ENCODE measurements at places on chromosomes 1 and 21.
A peak's percentile ranks its signal among the peaks of the same experiment; 100 is the strongest.

DNA sequence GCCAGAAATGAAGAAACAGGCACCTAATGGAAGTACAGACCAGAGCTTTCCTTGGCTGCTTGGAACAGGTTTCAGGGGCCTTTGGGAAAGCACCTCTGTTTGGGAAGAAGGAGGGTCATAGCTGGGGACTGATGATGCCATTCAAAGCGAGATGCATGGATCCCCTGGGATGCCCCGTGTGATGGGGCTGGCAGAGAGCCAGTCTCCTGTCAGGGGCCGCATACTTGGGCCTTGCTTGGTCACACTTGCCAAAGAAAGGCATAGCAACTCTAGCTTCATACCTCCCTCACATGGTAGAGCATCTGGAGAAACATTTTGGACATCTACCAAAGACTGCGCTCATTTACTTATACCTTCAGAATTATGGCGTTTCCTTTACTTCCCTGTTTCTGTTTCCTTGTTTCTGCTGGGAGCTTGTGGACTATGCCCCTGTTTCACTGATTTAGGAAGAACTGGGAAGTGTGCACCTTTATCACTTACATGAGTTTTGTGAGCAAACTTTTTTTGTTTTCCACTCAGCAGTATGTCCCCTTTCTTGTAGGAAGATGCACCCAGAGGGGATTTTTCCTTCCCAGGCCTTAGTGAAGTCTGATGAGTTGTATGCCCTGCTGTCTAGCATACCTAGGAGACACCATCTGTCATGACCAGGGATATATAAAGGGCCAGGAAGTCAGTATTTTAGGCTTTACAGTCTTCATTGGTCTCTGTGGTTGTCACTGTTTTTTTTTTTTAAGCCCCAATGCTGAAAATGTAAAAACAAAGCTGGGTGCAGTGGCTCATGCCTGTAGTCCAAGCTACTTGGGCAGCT, 19.8 kb upstream of the ST3GAL3 start:
- DNase-seq: no peak

GRCh38 chr1:248622570-248623001, 12.3 kb downstream of the OR2T11 start:
- no peak for DNase-seq

DNA sequence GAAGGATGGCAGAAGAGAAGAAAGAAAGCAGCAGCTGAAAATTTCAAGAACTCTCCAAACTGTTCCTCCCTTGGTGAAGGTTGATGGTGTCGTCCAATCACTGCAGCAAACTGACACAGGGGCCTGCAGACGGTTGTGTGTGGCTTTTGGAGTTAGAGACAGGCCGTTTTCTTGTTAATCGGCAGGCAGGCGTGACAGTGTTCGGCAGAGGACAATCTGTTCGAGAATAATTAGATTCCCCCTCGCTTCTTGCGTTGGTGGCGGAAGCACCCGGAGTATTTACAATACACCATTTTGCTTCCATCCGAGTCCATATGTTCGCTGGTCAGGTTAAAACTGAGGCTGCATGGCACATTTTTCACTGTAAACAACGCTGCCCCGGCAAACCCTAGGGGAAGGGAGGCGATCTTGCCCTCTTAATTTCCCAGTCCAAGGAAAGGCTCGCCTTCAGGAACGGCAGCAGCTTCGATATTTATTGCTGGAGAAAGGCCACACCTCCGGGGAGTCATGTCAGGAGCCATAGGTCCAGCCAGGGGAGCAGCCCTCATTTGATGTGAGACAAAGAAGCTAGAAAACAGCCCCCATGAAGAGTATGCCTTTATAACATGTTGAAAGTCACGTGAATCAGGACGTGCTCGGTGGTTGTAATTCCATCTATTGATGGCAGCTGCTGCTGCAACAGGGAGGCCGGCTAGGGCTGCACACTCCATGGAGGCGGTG, 360.1 kb downstream of the SMYD3 start:
- DNase-seq: no peak

DNA sequence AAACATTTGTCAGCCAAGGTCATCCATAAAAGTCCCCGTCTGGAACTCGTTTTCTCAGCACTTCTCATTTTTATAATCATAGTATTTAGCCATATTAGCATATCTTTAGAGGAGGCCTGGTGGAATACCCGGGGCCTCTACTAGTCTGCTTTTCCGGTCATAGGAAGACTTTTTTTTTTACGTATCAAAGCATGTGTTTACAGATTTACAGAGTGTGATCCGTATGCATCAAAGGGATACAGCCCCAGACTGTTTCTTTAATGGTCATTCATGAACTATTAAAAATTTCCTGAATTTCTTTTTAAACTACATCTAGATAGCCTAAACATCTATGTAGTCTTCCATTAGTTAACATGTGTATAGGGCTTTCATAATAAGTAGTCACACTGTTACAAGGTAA, 23.5 kb upstream of the DEGS1 start:
- DNase-seq: no peak

DNA sequence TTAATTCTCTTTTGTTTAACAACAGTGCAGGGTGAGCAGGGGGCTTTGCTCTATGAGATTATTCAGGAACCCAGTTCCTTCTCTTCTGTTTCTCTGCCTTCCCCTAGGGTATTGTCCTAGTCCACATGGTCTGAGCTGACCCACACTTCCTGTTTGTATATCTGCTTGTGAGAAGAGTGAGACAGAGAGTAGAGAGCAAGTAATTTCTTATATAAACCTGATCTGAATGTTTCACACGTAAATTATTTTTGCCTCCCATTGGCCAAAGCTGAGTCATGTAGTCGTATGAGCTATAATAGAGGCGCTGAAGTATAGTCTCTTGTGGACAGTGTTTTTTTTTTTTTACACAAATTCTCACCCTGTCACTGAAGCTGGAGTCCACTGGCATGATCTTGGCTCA, 134.2 kb upstream of the SERTAD4 start:
- DNase-seq: no peak

GRCh38 chr1:145947551-145947950, 10.3 kb downstream of the LIX1L start:
- no peak for DNase-seq

- no peak for DNase-seq
Observed at GRCh38 chr1:118979754-118980575, 8.2 kb downstream of the TBX15 start.

DNA sequence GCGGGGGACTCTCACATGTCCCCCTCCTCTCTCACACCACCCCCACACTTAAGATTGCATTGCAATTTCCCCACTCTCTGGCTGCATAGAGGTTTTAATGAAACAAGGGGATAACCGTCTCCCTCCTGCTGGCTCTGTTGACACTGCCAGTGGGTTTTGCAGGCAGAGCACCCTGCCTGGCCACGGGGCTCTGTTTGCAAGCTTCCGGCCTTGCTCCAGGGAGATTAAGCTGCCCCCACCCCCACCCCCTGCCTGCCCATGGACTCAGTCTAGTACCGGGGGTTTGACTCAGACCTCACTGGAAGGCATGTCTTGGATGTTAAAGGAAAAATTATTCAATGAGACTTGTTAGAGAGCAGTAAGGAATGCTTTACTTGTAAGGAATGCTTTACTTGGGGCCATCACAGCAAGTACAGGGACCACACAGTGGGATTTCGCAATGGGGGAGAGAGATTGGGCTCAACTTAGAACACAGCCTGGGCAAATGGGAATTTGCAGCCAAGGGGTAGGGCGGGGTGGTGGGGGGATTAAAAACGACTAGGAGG, 101.0 kb downstream of the AJAP1 start:
- no peak for DNase-seq

DNA sequence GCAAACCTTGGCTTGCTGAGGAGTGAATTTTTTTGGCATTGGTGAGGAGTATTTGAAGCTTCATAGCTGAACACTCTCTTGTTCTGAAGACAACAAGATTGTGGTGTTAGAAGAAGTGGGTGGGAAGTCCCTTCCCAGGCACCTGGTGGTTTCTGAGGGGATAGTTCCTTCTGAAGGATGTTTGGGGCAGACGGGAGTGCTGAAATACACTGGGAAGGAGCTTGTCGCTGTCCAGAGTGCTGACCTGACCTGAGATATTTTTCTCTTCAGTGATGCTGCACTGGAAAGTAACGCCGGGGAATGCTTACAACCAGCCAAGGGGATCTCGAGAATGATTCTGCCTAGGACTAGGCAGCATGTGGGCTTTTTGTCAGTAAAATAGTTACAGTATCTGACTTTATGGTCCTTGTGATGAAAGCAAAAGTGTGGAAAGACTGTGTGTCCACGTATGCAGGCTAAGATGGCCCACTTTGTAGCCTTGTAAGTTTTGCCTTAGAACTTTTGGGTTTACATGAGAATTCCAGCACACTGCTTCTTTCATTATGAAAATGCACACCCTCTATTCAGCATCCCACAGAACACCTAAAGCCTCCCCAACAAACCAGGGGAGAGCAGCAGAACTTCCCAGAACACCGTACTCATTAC, 33.1 kb upstream of the NFASC start:
- peak; percentile 81 for DNase-seq

DNA sequence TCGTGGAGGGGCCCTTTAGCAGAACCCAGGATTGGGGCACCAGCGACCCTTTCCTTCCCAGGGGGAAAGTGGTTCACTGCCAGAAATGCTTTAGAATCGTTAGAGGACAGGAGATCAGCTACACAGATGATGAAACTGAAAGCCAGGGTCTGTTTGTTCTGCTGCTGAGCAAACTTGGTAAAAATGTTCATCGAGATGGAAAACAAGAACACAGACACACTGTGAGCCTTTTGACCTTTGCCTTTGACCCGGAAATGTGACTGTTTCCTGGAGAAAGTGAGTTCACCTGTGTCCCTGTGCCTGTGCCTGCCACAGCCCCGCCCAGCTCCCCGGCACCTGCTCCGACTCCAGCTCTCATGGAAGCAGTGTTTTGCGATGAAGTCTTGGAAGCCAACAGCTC, 234.3 kb downstream of the CAMTA1 start:
- DNase-seq: no peak

- DNase-seq: no peak
Observed at GRCh38 chr21:40253112-40253511, 385.9 kb downstream of the PCP4 start.

DNA sequence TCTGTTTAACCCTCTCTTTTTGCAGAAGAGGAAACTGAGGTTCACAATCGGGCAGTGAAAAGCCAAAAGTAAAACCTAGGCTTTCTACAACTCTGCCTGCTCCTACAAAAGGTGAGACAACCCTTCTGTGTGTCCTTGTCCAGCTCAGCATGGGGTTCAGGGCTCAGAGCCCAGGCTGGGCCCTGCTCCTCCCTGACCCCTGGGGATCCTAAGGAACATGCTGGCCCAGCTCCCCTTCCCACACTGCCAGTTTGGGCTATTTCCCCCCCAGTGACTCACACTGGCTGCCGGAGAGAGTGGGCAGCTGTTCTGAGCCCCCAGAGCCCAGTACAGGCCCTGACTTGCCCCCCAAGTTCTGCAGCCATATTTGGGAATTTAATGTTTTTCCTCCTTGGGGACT, 8.9 kb downstream of the FAM229A start:
- DNase-seq: no peak

DNA sequence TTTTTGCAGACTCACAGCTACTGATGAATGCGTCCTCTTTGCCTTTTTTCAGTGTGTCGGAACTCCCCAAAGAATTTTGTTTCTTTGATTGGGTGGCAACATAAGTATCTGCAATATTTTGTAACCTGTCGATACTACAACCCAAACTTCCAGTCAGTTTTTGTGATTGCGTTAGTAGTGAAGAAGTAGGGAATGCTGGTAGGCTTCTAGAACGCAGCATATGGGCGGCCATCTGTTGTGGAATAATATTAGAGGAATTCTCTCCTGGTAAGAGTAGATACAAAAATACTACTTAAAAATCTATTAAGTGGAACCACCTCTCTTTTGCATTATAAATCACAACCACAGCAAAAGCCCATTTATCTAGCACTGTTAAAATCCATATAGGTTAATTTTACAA, 107.4 kb downstream of the LYST start:
- DNase-seq: no peak
